Foreskin fibroblast (primary cell): ENCODE measurements at places on chromosomes 2 and 18.

DNA sequence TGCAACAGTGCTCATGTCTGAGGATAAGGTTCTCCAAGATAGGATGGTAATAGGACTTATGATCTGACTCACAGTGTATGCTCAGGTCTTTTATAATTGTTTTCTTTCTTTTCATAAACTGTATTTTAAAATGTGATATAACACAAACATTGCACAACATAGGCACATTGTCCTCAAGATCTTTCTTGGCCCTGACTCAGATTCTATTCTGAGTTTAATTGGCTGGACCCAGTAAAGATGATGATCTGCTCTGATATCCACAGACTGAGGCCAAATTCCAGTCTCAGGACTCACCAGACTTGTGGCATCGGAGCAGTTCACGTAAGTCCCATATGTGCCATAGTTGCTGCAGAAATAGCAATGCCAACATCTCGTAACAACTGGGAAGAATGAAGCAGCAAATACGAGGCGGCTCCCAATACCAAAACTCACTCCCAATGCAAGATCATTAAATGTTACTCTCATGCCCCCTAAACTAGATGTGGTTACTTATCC is 448.9 kb upstream of the SLC14A2 start:
- peak; percentile 97 for DNase-seq

- peak; percentile 81 for DNase-seq
Observed at GRCh38 chr2:203683932-203684556, 22.4 kb upstream of the CD28 start.

GRCh38 chr18:34609986-34610648 is 100.0 kb upstream of the DTNA start:
- no peak for DNase-seq

GRCh38 chr2:12636837-12637581 is 79.7 kb upstream of the TRIB2 start:
- DNase-seq = no peak

- peak; percentile 69 for DNase-seq
Observed at GRCh38 chr2:12340164-12340563, 376.6 kb upstream of the TRIB2 start.

DNA sequence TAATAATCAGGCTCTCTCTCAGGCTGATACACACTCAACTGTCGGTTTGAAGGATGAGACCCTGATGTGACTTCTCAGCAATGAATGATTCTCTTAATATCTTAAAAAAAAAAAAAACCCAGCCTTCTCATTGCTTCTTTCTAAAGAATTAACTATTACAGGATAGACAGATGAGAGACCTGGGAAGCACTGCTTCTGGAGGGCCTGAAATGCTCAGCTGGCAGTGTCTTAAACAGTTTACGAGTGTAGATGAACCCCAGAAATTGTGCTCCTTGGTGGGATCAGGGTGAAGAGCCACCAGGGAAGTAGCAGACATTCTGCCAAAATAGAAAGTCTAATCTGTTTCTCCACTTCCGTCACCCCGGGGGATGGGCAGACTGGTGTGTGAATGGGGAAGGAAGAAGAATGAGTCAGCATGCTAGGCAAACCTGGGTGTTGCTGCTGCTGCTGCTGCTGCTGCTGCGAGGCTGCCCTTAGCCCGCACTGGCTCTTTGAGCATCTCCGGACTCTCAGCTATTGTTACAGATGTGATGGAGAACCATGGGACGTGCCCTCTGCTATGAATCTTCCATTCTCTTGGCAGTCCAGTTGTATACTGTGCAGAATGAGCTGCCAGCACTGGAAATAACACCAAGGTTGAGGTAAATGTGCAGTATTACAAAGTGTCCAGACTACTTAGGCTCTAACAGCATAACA is 158.4 kb downstream of the SETBP1 start:
- peak; percentile 74 for DNase-seq

DNA sequence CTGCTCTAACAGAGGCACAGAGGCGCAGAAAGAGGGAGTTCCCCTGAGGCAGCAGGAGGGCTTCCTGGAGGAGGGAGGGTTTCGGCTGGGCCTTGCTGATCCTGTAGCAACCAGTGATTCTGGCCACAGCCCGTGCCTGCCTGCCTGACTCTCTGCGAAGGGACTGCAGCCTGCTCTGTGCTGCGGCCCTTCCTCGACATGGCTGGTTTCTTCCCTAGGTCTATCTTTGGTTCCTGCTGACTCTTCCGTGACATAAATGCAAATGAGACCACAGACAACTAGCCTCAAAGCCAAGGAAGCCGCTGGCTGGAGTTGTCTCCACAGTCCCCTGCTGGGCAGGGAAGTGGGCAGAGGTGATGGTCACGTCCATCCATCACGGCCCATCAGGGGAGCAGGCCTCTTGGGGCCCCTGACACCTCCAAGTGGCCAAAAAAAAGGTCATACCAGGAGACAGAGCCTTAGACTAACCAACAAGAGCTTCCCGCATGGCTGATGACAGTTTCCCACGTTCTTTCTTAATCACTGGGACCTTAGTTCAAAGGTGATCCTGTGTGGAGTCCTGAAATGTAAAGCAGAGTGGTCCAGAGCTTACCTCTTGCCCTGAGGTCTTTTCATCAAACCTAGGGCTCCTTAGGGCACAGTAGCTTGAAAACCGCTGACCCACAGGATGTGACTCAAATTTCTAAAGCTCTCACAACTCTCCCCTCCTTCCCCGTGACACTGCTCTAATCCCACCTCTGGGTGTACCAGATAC is 55.3 kb downstream of the HS1BP3 start:
- DNase-seq = no peak

GRCh38 chr18:76465630-76466409 is 29.2 kb downstream of the ZNF516 start:
- no peak for DNase-seq

- no peak for DNase-seq
Observed at GRCh38 chr2:232435805-232436204, 20.1 kb upstream of the ALPI start.

DNA sequence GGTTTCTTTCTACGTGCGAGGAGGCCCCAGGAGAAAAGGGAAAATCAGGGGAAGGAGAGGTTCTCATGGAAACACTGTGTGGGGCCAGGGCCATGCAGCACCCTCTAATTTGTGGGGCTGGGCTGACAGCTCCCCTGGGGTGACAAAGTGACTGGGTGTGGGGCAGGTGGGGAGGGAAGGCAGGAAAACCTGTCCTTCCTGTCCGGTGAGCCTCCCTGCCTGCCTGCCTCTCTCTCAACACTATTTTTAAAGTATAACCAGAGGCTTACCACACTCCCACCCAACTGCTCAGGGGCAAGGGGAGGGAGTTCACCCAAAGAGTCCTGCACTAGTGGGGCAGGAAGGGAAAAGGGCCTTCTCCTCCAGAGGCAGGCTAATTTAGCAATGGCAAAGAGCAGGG is 10.5 kb upstream of the EPAS1 start:
- DNase-seq = no peak

GRCh38 chr2:240919161-240919781 is 13.1 kb downstream of the CROCC2 start:
- no peak for DNase-seq
